T-helper 2 cell (primary cell): ENCODE measurements at places on chromosomes 3 and 15.

DNA sequence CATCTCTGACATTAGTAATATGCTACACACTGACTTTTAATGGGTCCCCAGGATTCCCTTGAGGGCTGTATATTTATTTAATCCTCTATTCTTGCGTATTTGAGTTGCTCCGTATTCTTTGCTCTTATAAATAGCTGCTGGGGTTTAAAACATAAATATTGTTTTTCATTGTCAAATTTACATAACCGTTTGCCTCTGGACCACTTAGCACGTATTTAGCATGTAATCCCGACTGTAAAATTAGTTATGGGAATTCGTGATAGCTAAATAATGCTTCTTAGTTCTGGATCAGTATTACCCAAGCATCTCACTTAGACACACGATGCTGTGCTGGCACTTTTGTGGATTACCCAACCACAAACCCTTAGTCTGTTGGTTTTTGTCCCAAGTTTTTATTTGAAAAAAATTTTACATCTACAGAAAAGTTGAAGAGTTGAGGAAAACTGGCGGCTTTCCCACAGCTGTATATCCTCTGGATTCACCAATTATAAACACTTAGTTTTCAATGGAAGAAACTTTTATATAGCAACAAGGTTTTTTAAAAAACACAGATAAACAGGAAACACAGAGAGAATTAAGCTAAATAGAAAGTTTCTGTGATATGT, 296.8 kb upstream of the TPM1 start:
- no peak for DNase-seq

- DNase-seq: no peak
These were observed 134.5 kb downstream of the MECOM start for GRCh38 chr3:169529013-169529412.

- peak; percentile 54 for DNase-seq
These were observed 62.0 kb downstream of the AP4E1 start for GRCh38 chr15:50970524-50970923.

- DNase-seq: peak; percentile 94
These were observed at the start of gene TASOR for GRCh38 chr3:56683122-56683817. Gene TASOR (minus strand): TSS chr3:56683265. CDS start chr3:56683006, 259 bp downstream.

DNA sequence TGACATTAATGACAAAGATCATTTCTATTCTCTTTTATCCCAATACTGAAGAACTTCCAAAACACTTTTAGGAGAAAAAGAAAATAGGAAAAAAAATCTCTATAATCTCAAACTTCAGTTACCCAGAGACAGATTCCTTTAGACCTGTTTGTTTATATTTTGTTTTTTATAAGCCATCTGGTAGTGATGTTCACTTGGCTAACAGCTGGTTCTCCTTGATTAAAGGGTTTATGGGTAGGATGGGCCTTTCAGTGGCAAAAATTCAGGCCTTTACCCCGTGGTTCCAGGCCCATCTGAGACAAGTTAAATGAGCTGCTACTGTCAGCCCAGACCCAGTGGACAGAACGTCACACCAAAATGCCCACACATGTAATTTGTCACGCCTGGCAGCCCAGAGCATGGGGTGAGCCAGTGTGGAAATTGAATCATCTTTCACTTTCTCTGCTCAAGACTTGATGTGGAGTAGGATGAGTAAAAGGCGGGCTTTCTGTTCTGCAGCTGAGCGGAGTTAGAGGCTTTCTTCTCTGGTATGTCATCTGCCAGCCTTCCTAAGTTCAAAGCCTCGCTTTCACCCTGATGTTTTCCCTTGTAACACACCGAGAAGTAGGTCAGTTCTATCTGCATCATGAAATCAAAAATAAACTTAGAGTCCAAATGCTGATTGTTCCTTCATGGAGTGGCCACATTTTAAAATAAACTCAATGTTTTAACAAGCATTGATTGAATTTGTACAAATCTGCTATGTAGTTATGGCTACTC, 62.5 kb upstream of the SKOR1 start:
- DNase-seq: peak; percentile 26
